ENCODE measurements at places on chromosomes 2 and 18.

DNA sequence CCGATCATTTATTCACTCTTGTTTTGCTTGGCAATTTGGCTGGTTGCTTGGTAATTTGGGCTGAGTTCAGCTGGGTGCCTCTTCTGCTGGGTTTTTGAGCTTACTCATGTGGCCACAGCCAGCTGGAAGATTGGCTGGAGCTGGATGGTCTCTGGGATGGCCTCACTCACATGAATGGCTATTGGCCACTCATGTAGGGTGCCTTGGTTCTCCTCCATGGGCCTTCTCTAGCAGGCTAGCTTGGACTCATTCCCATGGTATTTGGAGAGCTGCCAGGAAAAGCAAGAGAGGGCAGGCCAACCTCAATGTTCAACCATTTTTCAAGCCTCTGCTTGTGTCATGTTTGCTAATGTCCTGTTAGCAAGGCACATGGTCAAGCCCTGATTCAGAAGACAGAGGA lies 16.9 kb downstream of the ZAP70 start:
- no peak for DNase-seq

DNA sequence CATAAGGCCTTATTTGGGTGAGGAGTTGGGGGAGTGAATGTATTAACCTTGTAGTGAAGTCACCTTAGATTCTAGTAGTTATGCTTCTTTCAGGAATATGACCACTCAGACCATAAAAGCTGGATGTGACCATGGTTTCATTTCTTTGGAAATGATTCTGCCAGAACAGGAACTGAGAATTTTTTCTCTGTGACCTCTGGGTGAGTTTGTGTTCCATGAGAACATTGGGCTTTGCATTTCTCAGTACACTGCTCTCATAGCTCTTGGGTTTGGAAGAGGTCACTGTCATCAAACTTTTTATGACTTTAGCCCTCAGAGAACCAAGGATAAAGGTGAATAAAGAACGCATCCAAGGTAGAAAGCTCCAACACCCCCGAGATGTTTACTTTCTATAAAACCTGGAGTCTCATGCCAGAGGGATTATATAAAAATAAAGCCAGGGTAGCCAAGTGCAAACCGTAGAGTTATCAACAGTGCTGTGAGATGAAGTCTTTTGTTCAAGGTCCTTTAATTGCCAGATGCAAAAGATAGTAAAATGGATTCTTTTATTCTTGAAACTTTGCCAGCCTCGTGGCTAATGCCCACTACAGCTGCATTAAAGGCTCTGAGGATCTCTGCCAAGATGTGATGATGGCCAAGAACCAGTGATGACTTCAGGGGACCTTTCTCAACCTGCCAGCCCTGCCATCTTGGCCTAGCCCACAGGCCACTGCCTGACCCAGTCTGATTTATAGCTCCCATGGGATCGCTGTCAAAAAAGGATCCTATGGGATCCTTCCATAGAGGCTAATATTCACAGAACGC lies 27.8 kb upstream of the MAT2A start:
- no peak for DNase-seq

GRCh38 chr2:241271706-241272302 lies 43.7 kb downstream of the HDLBP start:
- DNase-seq: peak; percentile 27

DNA sequence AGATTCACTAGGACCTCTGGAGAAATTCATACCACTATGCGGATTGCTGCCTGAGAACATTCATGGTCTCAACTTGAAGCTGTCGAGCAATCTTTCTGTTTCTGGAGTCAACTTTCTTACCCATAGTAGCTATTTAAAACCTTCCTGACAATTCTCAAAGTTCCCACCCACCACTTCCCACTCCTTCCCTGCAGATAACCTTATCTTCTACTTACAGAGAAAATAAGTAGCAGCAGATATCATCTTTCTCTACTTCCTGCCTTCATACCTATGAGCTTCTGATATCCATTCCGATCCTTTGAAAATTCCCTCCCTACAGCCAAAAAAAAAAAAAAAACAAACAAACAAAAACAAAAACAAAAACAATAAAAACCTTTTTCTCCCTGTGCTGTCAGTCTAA lies 81.2 kb upstream of the CYRIA start:
- DNase-seq: no peak

DNA sequence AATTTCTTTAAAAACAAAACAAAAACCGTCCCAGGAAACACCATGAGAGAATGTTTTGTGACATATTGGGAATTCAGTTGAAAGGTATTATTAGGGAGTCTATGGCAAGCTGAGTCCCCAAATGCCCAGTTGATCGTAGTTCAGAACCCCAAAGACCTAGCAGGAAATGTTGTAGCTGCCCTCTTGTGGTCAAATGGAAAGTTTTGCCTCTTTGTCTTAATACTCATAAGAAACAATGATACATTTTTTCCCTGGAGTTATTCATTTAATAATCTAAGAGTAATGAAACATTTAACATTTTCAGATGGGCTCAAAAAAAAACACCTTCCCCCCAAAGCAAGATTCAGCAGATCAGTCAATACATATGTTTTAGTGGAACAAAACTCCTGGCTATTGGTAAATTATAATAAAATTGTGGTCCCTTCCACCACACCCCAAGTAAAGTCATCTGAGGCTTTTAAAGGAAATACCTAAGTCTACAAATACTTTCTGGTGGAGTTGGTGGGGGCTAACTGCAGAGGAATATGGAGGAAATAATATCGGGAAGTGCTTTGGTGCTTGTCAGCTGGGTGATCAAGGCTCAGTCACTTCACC lies 37.8 kb upstream of the EFEMP1 start:
- DNase-seq: no peak

DNA sequence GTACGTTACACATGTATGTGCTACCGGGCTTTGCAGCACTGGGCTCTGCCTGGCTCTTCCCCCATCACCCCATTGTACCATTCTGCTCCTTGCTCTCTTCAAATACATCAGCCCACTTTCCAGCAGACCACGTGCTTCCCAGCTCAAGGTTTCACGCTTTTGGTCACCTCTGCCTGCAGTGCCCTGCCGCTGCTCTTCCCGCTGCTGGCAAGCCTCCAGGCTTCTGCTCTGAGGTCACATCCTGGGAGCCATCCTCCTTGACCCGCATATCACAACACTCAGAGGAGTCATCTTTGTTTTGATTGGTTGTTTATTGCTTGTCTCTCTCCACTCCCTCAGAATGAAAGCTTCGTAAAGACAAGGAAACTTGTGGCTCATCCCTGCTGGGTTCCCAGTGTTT lies 34.1 kb downstream of the KIF5C start:
- DNase-seq: no peak

- no peak for DNase-seq
Observed at GRCh38 chr18:32025744-32026143, 7.1 kb downstream of the RNF125 start.

- DNase-seq: no peak
Observed at GRCh38 chr2:21194858-21195271, 71.1 kb downstream of the TDRD15 start.

DNA sequence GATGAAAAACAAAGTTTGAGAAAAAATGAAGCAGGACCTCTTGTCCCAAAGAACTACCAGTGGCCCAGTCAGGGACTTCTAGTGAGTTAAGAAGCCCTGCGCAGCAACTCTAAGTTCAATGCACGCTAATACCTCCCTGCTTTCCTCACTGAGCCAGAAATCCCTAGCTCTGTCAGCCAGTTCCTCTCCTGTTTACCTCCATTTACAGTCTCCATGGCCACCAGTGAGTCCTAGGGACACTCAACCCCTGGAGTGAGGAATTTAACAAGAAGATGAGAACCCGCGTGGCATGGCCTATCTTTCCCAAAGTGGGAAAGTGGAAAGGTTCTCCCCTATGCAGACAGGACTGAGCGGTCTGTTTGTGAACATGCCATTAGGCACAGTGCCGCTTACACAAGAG lies 31.0 kb downstream of the MRPL33 start:
- DNase-seq: no peak

DNA sequence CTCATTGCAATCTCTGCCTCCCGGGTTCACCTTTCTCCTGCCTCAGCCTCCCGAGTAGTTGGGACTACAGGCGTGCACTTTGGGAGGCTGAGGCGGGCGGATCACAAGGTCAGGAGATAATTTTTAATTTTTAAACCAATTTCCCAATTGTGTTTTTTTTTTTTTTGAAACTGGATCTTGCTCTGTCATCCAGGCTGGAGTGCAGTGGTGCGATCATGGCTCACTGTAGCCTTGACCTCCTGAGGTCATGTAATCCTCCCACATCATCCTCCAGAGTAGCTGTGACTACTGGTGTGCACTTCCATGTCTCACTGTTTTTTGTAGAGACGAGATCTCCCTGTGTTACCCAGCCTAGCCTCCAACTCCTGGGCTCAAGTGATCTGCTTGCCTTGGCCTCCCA lies 49.3 kb downstream of the GLS start:
- no peak for DNase-seq

GRCh38 chr2:200578778-200579177 lies 7.0 kb upstream of the AOX1 start:
- no peak for DNase-seq

- no peak for DNase-seq
Observed at GRCh38 chr18:59621027-59621426, 76.2 kb downstream of the CCBE1 start.

DNA sequence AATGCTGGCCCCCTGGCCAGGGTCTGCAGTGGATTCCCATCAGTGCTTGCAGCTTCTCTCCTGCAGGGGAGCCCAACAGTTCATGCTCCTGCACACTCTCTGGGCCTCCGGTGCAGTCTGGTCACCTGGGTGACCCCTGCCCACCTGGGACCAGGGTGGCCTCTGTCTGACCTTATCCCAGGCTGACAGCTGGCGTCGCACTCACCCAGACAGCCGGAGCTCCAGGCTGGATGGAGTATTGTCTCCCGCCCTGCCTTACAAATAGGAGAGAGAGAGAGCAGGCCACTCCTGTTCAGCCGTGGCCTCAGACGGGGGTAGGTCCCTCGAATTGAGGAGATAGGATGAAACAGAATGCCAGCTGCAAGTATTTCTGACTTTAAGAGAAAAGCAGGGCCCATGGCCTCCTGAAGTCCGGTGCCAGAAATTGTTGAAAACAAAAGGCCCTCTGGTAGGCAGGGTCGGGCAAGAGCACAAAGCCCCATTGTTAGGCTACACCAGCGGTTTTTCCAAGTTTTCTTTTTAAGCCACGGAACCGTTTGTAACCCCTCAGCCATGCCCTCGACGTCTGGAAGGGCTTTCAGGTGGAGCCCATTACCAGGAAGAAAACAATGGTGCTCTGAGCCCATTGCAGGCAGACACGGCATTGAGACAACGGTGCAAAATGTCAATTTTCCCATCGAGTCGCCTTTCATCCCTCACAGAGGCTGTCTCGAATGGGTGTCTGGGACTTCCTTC lies 258.4 kb downstream of the BCL11A start:
- no peak for DNase-seq

- DNase-seq: no peak
Observed at GRCh38 chr2:225328192-225328591, 71.3 kb upstream of the NYAP2 start.

DNA sequence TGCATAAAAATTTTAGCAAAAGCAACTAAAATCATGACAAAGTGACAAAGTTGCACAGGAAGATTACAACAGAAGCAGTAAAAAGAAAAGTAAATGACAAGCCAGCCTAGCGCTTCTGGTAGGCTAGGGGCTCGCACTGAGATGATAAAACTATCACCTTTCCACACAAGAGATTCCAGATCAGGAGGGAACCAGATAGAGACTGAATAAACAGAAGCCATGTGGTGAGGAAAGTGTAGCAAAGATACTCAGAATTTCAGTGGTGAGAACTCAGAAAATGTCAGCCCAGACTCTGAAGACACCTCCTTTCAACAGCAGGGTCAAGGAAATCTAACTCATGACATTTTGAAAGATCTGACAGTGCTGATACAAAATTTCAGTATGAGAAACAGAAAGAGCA lies 77.4 kb upstream of the DNAJC10 start:
- no peak for DNase-seq

DNA sequence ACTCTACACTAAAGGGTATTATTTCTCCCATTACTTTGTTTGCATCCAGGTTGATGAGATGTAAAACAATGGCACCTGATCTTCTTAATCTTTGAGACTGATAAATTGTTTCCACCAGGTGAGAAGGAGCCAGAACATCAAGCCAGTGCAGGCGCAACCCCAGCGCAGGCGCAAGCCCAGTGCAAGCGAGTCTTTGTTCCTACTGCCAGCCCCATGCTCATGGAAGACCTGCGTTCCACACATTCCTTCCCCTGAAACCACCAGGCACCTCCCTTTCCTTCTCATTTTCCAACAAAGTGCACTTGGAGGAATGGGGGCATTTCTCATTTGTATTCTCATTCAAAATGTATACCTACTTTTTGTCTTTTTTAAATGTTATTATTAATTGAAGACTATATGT lies 188.7 kb upstream of the SMAD2 start:
- DNase-seq: no peak

- DNase-seq: no peak
Observed at GRCh38 chr2:224938651-224939182, 103.6 kb downstream of the DOCK10 start.

DNA sequence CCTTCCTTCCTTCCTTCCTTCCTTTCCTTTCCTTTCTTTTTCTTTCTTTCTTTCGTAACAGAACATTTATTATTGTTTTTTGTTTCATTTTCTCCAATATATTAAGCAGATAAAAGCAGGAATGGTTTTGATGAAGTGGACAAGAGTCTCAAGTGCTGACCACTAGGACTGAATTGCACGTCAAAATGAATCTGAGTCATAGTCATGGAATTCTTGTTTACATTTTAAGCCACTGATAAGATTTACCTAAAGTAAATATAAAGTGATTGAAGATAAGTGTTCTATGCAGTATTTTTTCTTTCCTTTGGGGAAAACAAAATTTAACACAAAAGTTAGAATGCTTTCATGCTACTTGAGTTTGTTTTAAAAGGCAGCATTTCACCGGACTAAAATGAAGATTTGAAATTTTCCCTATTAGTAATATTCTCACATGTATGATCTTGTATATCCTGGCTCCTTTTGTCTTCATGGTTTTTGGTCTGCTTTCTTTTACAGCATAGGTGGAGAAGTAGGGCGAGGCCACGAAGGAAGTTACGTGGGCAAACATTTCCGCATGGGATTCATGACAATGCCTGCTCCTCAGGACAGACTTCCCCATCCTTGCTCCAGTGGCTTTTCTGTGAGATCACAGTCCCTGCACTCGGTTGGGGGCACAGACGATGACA lies 113.5 kb downstream of the NYAP2 start:
- no peak for DNase-seq

DNA sequence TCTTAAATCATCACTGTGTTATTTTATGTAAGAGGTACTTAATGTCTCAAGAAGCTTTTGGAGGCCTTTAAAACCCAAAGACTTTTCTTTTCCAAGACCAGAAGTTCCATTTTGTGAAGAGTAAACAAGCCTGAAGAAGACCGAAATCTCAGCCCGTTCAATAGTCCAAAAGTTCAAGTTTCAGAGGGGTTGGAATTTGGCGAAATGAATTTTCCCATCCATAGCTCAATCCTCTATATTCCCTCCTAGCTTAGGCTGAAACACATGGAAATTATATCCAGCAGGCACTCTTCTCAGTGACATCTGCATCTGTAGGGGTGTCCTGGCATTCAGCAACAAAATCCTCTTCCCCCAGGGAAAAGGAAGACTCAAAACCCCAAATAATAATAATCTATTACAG lies 344.6 kb downstream of the ARHGAP15 start:
- DNase-seq: no peak

DNA sequence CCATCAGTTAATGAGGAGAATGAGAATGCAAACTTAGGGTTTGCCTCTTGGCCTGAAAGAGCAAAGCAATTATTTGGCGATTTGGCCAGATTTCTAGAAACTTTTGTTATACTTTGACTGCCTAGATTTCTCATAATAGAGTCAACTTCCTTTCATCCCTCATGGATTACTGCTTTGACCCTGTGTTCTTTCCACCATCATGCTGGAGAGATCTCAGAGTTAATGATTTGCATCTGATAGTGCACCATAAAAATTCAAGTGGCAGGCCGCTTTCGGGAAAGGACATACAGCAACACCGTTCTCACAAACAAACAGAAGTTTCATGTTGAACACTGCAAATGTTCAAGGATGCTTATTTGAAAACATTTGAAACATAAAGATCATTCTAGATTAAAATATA lies 143.7 kb upstream of the ZFP36L2 start:
- DNase-seq: no peak
